ENCODE measurements at places on chromosomes 11 and 22.

DNA sequence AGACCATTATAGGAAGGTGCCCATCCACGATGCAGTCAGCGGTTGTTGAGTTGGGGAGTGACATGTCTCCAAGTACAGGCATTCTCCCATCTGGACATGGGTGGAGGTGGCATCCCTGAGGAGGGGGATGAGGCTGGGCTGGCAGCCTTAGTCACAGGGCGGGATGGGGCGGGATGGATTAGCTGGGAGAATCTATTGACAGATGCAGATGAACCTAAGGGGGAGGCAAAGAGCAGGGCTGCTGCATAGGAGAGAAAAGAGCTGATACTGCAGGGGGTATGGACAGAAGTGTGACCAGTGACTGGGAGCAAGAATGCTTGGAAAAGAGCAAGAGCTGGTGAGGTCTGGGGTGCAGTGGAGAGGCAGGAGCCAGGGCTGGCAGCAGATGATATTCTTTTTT is 42.7 kb downstream of the SCN3B start:
- no peak for DNase-seq

DNA sequence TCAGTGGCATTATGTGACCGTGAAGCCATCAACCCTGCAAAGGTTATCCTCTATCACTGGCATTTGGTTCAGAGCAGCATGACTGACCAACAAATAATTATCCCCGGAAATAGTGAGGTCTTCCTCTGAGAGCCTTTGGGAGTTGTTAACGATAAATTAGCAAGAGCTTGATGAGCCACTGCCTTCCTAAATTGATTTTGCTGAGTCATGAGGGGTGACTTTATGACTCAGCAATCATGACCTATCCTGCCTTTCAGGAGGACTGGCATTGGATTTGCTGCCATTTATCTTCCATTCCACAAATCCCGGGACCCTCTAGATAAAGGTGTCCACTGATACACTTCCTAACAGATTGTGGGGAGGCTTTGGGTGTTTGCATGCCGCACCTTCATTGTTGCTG is 80.8 kb upstream of the MTNR1B start:
- no peak for DNase-seq

DNA sequence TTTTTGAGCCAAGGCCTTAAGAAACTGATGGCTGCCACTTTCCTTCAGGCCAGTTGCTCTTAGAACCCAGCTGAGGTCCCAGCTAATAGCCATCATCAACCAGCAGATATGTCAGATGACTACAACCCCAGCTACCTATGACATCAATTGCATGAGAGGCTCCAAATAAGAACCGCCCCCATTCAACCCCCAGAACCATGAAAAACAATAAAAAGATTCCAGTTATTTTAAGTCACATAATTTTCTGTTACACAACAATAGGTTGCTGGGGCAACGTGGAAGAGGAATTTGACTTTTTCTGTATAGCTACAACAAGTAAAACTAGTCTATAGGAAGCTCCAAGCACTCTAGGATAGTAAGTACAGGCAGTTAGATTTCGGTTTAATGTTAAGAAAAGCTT is 216.3 kb upstream of the MTNR1B start:
- DNase-seq, result no peak

DNA sequence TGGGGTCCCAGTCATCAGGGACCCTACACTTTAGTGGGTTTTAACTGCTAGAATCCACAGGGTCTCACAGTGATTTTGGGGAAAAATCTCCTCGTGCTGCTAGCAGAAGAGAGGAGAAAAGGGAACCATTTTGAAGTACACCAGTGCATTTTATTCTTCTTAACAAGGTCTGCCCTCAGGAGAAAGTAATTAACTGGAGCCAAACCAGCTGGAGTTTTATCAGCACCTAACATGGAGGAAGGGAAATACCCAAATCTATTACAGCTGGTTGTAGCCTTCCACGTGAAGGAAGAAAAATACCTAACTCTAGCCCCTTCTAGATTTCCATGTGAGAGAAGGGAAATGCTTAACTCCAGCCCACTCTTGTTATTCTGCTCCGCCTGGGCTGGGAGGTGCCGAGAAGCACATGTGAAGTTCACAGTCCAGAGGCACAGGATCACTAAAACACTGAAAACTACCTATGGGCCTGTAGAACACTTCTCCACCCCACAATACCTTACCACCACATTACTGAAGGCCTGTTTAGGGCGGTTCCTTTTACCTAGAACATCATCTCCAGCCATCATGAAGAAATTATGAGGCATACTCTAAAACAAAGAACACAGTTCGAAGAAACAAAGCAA is 31.3 kb upstream of the TEAD1 start:
- DNase-seq, result no peak

DNA sequence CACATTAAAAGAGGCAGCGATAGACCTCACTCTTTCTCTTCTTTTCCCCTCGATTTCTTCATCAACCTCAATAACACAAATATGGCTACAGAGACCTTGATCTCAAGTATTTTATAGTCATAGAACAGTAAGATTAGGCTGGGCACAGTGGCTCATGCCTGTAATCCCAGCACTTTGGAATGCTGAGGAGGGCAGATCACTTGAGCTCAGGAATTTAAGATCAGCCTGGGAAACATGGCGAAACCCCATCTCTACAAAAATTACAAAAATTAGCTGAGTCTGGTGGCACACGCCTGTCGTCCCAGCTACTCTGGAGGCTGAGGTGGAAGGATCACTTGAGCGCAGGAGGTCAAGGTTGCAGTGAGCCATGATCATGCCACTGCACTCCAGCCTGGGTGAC is 14.6 kb downstream of the SLN start:
- no peak for DNase-seq

DNA sequence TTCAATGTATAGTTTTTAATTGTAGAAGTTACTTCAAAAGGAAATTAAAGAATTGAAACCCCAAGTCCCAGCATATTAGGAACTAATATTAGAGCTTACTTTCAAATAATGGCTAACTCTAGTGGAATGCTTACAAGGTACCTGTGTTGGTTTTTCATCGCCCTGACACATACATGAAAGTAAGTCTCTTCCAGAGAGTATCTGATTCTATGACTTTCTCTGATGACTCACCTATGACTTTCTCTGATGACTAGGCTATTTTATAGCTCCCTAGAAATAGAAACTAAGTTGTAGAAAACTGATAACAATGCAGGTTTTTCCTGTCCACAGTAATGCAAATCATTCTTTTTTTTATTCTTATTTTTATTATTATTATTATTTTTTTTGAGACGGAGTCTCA is 33.6 kb upstream of the MMP7 start:
- no peak for DNase-seq

GRCh38 chr11:12410006-12410728 is 32.8 kb downstream of the PARVA start:
- DNase-seq, result peak; percentile 22

- no peak for DNase-seq
Observed at GRCh38 chr11:68372114-68372513, 59.7 kb downstream of the LRP5 start.
